ENCODE measurements at places on chromosomes 7 and 10. TPM values are rescaled to one million over a fixed set of nuclear protein-coding genes. Genes with fewer than 3 reads are reported as not detected.

Gene C7orf57
- total RNA-seq = 2.3 TPM

Gene ZNF804B
- total RNA-seq = not detected

Gene PODXL
- total RNA-seq = under 0.01 TPM

Gene LIPK
- not detected for total RNA-seq

Gene AKR1B1
- 47.8 TPM for total RNA-seq

Gene SCART1
- 0.30 TPM for total RNA-seq

Gene EBLN1
- total RNA-seq = not detected

Gene RINT1
- 12.5 TPM for total RNA-seq

Gene GALNT17
- not detected for total RNA-seq

Gene PLXDC2
- 3.0 TPM for total RNA-seq

Gene NRP1
- total RNA-seq = 32.4 TPM

Gene SLC18A2
- total RNA-seq = not detected

Gene METTL27
- total RNA-seq = 3.2 TPM

Gene ANKIB1
- total RNA-seq = 27.5 TPM

Gene C10orf67
- 0.34 TPM for total RNA-seq

Gene SPDYE1
- not detected for total RNA-seq

Gene KNDC1
- not detected for total RNA-seq

Gene ZNF503
- 17.6 TPM for total RNA-seq

Gene CALHM3
- not detected for total RNA-seq

Gene SH3PXD2A
- 26.0 TPM for total RNA-seq

Gene MYOF
- 123 TPM for total RNA-seq

Gene MBL2
- total RNA-seq = not detected

Gene GDF10
- total RNA-seq = not detected

Gene OR6V1
- not detected for total RNA-seq

Gene INHBA
- 121 TPM for total RNA-seq

Gene FFAR4
- total RNA-seq = not detected

Gene TMEM273
- total RNA-seq = not detected

Gene LRIT1
- total RNA-seq = not detected

Gene PSD
- 0.31 TPM for total RNA-seq

Gene OPN1SW
- not detected for total RNA-seq

Gene VKORC1L1
- 9.5 TPM for total RNA-seq

Gene SEMA3E
- 0.23 TPM for total RNA-seq

Gene ASIC3
- 1.8 TPM for total RNA-seq

Gene HMX2
- total RNA-seq = not detected

Data from hair follicular keratinocyte (primary cell).